ENCODE measurements at places on chromosomes 13 and 19.

DNA sequence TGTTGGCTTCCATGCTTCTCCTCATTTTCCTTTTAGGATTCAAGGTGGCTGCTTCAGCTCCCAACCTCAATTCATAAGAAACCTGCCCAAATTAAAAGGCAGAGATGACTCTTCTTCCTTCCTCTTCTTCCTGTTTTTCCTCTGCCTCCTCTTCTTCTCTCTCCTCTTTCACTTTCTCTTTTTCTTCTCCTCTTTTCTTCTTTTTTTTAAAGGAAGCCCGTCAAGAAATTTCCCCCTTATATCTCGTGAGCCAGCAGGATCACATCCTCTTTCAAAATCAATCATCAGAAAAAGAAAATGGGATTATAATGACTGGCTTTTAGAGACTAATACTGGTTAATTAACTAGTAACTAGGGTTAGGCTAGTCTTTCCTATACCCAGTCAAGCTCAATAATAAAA is 220.3 kb downstream of the NBEA start:
- no peak for DNase-seq

GRCh38 chr13:33318037-33318436 is 32.5 kb upstream of the STARD13 start:
- no peak for DNase-seq

GRCh38 chr19:3976495-3977241 is 5.8 kb upstream of the DAPK3 start:
- no peak for DNase-seq

DNA sequence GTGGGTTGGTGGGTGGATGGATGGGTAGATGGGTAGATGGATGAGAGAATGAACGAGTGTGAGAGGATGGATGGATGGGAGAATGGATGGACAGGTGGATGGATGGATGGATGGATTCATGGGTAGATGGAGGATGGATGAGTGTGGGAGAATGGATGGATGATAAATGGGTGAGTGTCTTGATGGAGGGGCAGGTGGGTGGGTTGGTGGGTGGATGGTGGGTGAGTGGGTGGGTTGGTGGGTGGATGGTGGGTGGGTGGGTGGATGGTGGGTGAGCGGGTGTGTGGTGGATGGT is 35.4 kb upstream of the ONECUT3 start:
- DNase-seq: no peak

- DNase-seq: no peak
These were observed 6.1 kb upstream of the KLK8 start for GRCh38 chr19:51007488-51007887.

DNA sequence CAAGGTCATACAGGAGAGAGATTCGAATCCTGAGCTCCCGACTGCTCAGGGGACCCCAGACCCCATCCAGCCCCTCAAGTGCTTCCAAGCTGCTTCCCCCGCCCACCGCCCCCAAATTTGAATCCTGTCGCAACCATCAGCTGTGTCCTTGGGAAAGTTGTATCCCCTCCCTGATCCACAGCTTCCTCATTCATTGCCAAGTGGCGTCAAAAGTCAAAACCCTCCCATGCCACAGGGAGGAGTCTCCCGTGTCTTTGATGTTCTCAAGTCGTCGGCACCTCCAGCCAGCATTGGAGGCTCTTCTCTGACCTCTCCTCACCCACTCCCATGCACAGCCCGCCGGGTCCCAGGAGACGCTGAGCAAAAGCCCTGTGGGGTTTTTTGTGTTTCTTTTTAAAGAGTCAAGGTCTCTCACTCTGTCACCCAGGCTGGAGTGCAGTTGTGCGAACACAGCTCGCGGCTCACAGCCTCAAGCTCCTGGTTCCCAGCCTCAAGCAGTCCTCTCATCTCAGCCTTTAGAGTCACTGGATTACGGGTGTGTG is 2.8 kb upstream of the IFI30 start:
- DNase-seq: no peak

DNA sequence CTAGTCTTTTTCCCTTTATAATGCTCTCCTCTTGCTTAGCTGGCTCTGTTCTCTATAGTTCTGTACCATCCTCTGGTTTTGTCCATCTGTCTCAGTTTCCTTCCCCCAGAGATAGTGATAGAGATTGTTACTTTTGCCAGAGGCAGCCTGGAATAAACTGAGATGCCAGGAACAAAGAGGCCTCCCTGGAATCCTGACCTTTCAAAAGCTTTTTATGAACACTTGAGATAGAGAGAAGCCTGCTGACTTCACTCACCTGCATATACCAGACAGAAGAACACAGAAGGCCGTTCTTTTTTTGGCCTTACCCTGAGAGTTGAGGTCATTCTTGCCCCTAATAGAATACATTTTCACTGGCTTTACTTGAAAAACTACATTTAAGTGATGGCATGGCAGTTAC is 150.2 kb downstream of the LHFPL6 start:
- DNase-seq: no peak

- DNase-seq: no peak
These were observed 44.8 kb downstream of the PHF11 start for GRCh38 chr13:49540552-49540951.

DNA sequence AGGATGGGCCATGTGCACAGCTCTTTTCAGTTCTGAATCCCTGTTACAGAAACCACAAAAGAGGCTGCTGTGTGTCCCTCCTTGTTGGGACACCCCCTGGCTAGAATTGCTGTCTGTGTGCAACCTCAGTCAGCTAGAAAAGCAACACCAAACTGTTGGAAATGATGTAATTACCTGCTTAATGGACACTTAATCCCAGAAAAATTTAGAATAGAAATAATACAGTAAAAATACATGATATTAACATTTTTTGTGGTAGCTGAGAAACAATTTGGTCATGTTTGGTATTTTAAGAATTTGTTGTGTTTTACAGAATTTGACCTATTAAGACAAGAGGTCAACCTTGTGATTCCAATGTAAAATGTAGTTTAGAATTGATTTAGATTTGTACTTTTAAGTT is 46.8 kb downstream of the FAM124A start:
- no peak for DNase-seq

- no peak for DNase-seq
These were observed 87.9 kb downstream of the KLF5 start for GRCh38 chr13:73146707-73147106.

- DNase-seq: no peak
These were observed 2.1 kb upstream of the CPB2 start for GRCh38 chr13:46106839-46107371.

- no peak for DNase-seq
These were observed 24.7 kb downstream of the ZNRF4 start for GRCh38 chr19:5479958-5480357.

DNA sequence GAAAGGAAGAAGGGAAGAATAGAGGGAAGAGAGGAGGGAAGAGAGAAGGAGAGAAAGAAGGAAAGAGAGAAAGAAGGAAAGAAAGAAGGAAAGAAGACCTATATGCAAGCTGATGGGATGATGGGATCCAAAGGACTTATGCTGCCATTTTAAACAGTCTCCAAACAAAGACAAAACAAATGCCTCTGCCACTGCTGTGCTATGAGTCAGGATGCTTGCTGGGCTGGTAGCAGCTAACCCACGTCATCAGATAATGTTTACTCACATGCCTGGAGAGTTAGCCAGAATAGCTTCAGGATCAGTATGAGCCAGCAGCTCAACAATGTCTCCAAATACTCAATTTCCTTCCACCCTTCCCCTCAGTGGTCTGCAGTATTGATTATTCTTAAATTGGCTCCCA is 12.0 kb upstream of the ZNF274 start:
- DNase-seq: no peak

- no peak for DNase-seq
These were observed 107.2 kb downstream of the URI1 start for GRCh38 chr19:30049226-30049625.

GRCh38 chr19:38455031-38455430 is 21.5 kb downstream of the RYR1 start:
- no peak for DNase-seq

DNA sequence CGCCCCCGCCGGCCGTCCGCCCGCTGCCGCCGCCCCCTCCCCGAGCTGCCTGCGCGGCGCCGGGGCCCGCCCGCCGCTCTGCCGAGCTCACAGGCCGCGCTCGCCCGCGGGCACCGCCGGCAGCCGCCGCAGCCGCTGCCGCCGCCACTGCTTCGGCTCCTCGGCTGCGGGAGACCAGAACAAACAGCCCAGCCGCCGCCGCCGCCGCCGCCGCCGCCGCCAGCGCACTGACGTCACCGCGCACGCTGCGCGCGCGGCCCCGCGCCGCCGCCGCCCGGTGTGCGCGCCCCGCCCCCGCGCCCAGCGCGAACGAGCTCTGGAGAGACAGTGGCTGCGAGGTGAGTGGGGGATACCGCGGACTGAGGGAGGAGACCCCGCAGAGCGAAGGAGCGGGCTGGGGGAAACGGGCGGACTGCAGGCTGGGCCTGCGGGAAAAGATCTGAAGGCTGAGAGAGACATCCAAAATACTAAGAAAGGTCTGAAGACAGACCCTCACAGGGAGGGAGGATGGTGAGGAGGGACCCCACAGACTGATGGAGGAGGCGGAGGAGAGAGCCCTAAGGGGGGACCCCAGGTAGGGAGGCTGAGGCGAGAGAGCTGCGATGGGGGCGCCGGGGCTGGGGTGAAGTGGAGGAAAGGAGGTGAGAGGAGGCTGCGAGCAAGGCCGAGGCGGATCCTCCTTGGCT is at the start of gene BRD4:
BRD4 (minus strand) TSS at position 229 of the 686 bp plus-strand sequence. CDS start 59,440 bp downstream, outside the sequence.
- DNase-seq: peak; percentile 78

- no peak for DNase-seq
These were observed 10.6 kb downstream of the ATP11A start for GRCh38 chr13:112700291-112701060.

DNA sequence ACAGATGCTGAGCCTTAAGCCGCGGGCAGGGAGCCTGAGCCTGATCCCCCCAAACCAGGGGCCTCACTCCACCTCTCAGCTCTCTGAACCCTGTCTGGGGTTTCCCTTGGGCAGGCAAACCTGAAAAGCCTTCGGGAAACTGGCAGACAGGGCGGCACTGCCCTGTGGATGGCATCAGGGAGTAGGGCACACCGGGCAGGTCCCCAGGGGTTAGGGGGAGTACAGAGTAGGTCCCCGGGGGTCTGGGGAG is 9.7 kb downstream of the MKNK2 start:
- no peak for DNase-seq

DNA sequence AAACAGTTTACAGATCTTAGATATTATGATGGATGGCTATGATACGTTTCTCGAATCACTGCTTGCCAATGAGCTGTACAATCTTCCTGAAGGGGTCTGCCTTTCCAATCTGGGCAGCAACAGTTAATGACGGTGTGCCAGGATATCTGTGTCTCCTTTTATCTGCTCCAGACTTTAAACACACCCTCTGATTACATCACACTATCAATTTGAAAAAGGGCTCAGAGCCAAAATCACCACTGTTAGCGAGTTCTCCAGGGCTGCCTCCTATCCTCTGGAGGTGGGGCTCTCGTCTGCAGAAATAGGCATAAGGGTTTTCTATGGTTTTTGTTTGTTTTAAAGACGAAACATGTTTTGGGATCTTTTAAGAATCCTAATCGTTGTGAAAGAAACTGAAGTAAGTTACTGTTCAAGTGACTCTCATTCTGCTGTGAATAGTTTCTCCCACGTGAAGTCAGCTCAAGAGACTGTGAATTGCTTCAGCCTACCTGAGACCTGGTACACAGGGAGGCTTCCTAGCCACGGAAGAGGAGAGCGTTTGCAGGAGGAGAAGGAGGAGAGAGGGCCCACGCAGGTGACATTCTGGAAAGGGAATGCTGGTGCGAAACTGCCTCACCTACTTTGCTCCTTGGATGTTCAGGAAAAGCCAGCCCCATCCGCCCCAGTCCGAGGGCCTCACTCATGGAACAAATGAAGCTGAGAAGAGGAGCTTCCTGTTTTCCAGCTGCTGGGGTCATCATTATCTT is 15.2 kb upstream of the GJA3 start:
- no peak for DNase-seq

- no peak for DNase-seq
These were observed 209.6 kb downstream of the KLF12 start for GRCh38 chr13:73924607-73925006.

DNA sequence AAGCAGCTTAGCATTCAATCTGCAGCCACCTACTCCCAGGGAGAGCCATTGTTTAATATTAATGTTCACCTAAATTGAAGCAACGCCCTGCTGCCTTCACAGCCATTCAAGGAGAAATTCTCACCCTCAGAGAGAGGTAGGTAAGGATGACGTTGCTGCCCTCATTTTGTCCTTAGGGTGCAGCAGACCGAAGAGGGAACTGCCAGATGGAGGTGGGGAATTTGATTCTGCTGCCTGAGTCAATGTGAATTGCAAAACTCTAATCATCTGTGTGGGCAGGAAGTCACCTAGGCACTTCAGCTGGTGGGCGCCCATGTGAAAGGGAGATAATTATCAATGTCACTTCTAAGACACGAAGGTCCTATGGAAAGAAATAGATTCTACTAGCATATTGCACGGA is 503.4 kb downstream of the TBC1D4 start:
- no peak for DNase-seq

DNA sequence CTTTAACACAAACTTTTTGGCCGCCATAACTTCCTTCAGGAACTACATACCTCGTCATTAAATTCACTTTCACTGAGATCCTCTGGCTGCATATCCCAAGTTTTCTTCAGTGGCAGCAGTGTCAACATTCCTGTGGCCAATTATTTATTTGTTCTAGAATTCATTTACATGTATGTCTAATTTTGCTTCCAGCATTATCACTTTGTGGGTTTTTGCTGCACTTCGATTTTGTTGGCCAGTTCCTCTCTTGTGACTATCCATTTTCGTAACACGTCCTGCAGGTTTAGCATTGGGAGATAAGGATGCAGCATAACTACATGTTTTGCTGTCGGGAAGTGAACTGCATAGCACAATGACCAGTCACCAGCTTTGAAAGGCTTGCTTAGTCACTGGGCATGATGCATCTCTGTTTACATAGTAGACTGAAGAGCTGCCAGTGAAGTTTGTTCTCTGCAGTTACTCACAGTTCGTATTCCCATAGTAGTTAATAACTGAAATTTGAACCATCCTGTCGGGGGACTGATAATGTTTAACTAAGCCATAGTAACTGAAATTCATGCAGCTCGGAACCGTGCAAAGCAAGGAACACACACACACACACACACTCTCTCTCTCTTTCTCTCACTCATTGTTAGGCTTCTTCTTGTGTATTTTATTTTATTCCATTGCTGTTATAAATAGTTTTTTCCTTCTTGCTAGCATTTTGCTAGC is 28.3 kb downstream of the ZNF507 start:
- no peak for DNase-seq

DNA sequence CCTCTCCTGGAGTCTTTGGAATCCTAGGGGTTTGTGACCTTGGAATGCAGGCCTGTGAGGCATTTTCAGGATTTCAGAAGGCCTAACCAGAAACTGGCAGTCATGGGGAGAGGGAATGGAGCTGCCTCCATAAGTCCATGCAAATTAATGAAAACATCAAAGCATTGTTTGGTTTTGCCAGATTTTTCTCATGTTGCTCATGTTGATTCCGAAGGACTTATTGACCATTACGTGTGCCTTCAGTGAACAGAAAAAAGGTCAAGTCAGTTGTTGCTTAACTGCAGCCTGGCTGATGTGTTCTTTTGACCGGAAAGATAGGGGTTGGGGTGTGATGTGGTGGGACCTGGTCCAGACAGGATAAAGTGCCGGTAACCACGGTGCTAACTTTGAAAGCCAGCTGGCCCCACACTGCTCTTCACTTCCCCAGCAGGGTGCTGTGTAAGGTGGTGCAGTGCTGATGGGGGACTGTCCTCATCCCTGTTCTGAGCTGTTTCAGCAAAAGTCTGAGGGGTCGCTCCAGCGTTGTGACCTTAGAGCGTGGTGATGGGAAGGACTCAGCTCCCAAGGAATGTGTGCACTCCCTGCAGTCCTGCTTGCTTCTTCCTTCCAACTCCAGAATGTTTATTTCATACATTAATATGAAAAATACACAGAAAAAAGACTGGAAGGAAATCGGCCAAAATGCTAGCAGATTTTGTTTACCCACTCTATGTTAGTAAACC is 3.5 kb downstream of the RNF113B start:
- no peak for DNase-seq

All from mesothelial cell of epicardium (in vitro differentiated cells).